ENCODE measurements at places on chromosomes 2 and 18.

DNA sequence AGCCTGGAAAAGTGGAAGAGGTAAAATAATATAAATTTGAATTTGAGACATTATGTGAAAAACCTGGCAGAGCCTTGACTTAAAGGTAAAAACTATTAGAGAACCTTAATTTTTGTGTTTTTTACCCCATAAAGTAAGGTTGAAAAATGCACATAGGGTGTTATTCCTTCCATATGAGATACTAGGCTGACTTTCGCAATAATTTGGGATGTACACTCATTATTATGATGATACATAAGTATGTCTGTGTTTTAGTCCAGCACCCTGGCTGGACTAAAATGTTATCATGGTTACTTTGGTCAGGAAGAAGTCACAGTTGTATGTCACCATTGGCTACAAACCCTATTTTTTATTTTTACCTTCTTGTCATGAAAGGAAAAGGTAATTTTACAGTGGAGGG, 19.8 kb downstream of the NEMP2 start:
- DNase-seq = no peak
- peaks cover 18% of the 10 kb centered on the region for H3K36me3 ChIP-seq
- H3K27me3 ChIP-seq = no peaks in the 10 kb centered on the region
- peaks cover 16% of the 10 kb centered on the region for H3K4me1 ChIP-seq
- no peak overlapping the region for H3K4me3 ChIP-seq
- H3K27ac ChIP-seq = peak overlapping the region; percentile 46

- H3K27ac ChIP-seq = no peak overlapping the region
- peaks cover 2% of the 10 kb centered on the region for H3K36me3 ChIP-seq
- H3K4me3 ChIP-seq = no peak overlapping the region
- no peak for DNase-seq
Measured at GRCh38 chr2:76501641-76502040, 790.9 kb upstream of the GCFC2 start.

DNA sequence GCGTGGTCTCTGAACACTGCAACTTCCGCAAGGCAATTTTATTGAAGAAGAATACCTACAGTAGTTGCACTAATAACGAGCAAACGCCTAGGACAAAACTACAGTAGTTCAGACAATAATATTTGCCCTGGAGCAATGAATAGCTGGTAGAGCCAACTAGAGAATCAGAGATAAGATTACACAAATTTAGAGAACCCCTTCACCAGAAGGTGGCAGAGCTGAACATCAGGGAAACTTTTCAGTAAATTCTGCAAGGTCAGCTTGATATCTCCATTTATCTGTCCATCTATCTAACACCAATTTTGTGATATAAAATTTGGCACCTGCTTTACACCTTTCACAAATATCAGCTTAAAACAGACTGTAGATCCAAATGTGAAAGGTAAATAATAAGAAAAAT, 43.8 kb downstream of the CDH19 start:
- H3K27me3 ChIP-seq = no peaks in the 10 kb centered on the region
- no peak for DNase-seq
- no peaks in the 10 kb centered on the region for H3K4me1 ChIP-seq
- no peak overlapping the region for H3K27ac ChIP-seq

DNA sequence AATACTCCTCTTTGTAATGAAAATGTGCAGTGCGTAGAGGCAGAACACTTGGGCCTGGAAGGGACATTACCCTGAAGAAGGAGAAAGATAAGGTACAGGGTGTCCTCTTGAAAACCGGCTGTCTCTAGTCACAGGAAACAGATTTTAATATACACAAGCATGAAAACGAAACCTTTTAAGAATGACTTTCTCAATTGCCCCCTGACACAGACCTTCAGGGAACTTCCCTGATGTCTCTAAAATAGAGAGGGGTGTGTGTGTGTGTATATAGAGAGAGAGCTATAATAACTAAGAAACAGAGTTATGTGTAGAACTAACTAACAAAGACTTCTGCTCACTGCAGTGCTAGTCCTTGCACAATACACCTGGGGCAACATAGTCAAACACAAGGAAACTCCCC, 780.0 kb downstream of the CNTNAP5 start:
- no peaks in the 10 kb centered on the region for H3K27me3 ChIP-seq
- H3K36me3 ChIP-seq = peaks cover 1% of the 10 kb centered on the region
- no peaks in the 10 kb centered on the region for H3K4me1 ChIP-seq
- H3K4me3 ChIP-seq = no peak overlapping the region
- H3K27ac ChIP-seq = no peak overlapping the region
- DNase-seq = no peak

GRCh38 chr2:189276277-189276676, 96.7 kb upstream of the COL5A2 start:
- H3K27ac ChIP-seq = no peak overlapping the region
- no peaks in the 10 kb centered on the region for H3K36me3 ChIP-seq
- H3K4me3 ChIP-seq = no peak overlapping the region
- H3K4me1 ChIP-seq = no peaks in the 10 kb centered on the region
- no peak for DNase-seq

GRCh38 chr2:200373231-200373630, 66.7 kb downstream of the SPATS2L start:
- H3K4me1 ChIP-seq = peaks cover 20% of the 10 kb centered on the region
- peak overlapping the region; percentile 86 for H3K27ac ChIP-seq
- no peaks in the 10 kb centered on the region for H3K27me3 ChIP-seq

- H3K27ac ChIP-seq = peak overlapping the region; percentile 55
- no peak for DNase-seq
- H3K36me3 ChIP-seq = peaks cover 9% of the 10 kb centered on the region
- H3K4me1 ChIP-seq = peaks cover 47% of the 10 kb centered on the region
- H3K27me3 ChIP-seq = no peaks in the 10 kb centered on the region
Measured at GRCh38 chr2:241269707-241270520, 45.6 kb downstream of the HDLBP start.

- peaks cover 8% of the 10 kb centered on the region for H3K4me1 ChIP-seq
- H3K36me3 ChIP-seq = no peaks in the 10 kb centered on the region
- no peaks in the 10 kb centered on the region for H3K27me3 ChIP-seq
- DNase-seq = no peak
- H3K27ac ChIP-seq = no peak overlapping the region
- no peak overlapping the region for H3K4me3 ChIP-seq
Measured at GRCh38 chr2:160224060-160224459, 24.0 kb upstream of the ITGB6 start.

- no peak overlapping the region for H3K4me3 ChIP-seq
- H3K4me1 ChIP-seq = peaks cover 4% of the 10 kb centered on the region
- H3K27ac ChIP-seq = no peak overlapping the region
- peaks cover 75% of the 10 kb centered on the region for H3K27me3 ChIP-seq
- DNase-seq = no peak
Measured at GRCh38 chr2:88865801-88866371, 174.4 kb downstream of the RPIA start.

DNA sequence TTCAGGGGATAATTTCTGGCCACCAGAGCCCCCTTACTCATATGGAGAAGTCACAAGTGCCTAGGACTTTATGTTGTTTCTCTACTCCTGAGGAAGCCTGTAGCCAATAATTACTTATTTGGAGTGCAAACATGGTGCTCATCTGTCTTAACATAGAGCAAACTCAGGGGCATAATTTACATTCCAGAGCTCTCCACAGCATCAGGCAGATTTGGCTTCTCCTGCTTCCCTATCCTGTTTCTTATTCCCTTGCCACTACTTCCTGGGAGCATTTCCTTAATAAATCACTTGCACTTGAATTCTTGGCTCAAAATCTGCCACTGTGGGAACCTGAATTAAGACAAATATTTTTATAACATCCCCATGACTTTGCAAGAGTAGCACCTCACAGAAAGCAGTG, 960.9 kb downstream of the SOCS6 start:
- H3K4me3 ChIP-seq = no peak overlapping the region
- DNase-seq = no peak
- H3K36me3 ChIP-seq = no peaks in the 10 kb centered on the region
- no peak overlapping the region for H3K27ac ChIP-seq

DNA sequence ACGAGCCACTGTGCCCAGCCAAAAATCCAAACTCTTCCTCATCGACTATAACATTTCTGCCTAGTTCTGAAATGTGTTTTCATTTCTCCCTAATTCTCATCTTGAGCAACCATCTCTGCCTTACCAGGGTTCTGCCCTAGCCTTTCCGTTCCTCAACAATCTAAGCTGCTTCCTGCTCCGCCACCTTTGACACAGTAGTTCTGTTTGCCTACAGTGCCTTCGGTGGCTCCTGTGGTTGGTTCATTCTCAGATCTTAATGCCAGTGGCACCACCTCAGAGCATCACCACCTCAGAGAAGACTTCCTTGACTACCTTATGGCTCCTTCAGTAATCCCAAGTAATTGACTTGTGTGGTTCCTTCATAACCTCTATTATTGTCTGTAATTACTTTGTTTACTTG, 3.8 kb downstream of the SOCS6 start:
- H3K27me3 ChIP-seq = peaks cover 52% of the 10 kb centered on the region
- no peaks in the 10 kb centered on the region for H3K36me3 ChIP-seq
- H3K4me1 ChIP-seq = peaks cover 10% of the 10 kb centered on the region
- H3K4me3 ChIP-seq = no peak overlapping the region
- no peak for DNase-seq
- no peak overlapping the region for H3K27ac ChIP-seq

DNA sequence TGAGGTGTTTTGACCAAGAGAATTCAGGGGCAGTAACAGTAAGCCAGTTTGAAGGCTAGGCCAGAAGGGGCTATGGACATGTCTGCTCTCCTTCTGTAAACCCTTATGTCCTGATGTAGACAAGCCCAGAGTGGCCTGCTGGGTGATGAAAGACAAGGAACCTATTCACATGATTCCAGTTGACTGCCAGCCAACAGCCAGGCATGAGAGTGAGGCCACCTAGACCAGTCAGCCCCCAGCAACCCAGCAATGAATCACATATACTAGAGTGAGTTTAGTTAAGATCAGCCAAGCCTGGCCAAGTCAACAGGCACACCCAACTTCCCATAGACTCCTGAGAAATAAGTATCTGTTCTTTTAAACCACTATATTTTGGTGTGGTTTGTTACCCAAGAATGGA, 1889.7 kb upstream of the CELF4 start:
- no peaks in the 10 kb centered on the region for H3K4me1 ChIP-seq
- no peaks in the 10 kb centered on the region for H3K27me3 ChIP-seq
- peaks cover 2% of the 10 kb centered on the region for H3K36me3 ChIP-seq
- no peak overlapping the region for H3K27ac ChIP-seq
- H3K4me3 ChIP-seq = no peak overlapping the region

- H3K4me3 ChIP-seq = no peak overlapping the region
- H3K27ac ChIP-seq = no peak overlapping the region
- H3K36me3 ChIP-seq = no peaks in the 10 kb centered on the region
- DNase-seq = no peak
Measured at GRCh38 chr2:183242937-183243336, 118.7 kb downstream of the NUP35 start.

DNA sequence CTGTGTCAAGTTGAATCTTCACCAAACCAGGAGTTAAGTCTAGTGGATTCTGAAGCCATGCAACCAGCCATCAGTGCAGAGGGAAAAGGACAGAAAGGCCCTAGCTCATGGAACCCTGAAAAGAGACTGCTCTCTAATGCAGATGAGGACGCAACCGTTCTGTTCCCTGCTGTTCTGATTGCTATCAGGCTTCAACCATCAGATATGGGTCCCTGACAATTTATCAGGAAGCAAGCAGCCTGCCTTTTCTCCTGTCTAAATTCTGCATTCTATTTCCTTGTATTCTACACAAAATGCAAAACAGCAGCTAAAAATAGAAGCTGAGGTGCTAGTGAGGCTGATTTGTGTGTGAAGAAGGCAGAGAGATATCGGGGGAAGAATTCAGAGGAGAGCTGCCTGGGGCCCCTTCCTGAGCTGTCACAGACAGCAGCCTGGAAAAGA, 68.4 kb upstream of the RTN4 start:
- peaks cover 1% of the 10 kb centered on the region for H3K36me3 ChIP-seq
- no peak overlapping the region for H3K27ac ChIP-seq
- no peak for DNase-seq
- no peak overlapping the region for H3K4me3 ChIP-seq
- no peaks in the 10 kb centered on the region for H3K27me3 ChIP-seq
- H3K4me1 ChIP-seq = no peaks in the 10 kb centered on the region

GRCh38 chr18:42028247-42028832, 73.3 kb downstream of the PIK3C3 start:
- no peak for DNase-seq
- no peak overlapping the region for H3K4me3 ChIP-seq
- peaks cover 25% of the 10 kb centered on the region for H3K36me3 ChIP-seq

- no peaks in the 10 kb centered on the region for H3K4me1 ChIP-seq
- DNase-seq = no peak
- H3K27me3 ChIP-seq = no peaks in the 10 kb centered on the region
- no peak within 1 kb of the TSS for H3K4me3 ChIP-seq
Measured at GRCh38 chr2:165203689-165204559, at the start of gene SCN3A. Gene SCN3A (minus strand): TSS chr2:165204050. CDS start chr2:165176394, 27,656 bp downstream.

- no peaks in the 10 kb centered on the region for H3K36me3 ChIP-seq
- no peak for DNase-seq
- H3K27me3 ChIP-seq = no peaks in the 10 kb centered on the region
- no peak overlapping the region for H3K4me3 ChIP-seq
- H3K4me1 ChIP-seq = no peaks in the 10 kb centered on the region
Measured at GRCh38 chr2:4139316-4139715, 435.9 kb downstream of the DCDC2C start.

- DNase-seq = no peak
- H3K36me3 ChIP-seq = no peaks in the 10 kb centered on the region
- no peaks in the 10 kb centered on the region for H3K4me1 ChIP-seq
Measured at GRCh38 chr2:172415865-172416183, 11.6 kb upstream of the ITGA6 start.

- no peak overlapping the region for H3K4me3 ChIP-seq
- H3K27me3 ChIP-seq = peaks cover 3% of the 10 kb centered on the region
- no peak overlapping the region for H3K27ac ChIP-seq
- H3K4me1 ChIP-seq = no peaks in the 10 kb centered on the region
Measured at GRCh38 chr18:35178260-35178659, 62.6 kb upstream of the ZNF397 start.

GRCh38 chr18:48310999-48311398, 98.2 kb downstream of the ZBTB7C start:
- no peaks in the 10 kb centered on the region for H3K27me3 ChIP-seq
- H3K4me3 ChIP-seq = no peak overlapping the region
- no peak for DNase-seq
- H3K4me1 ChIP-seq = no peaks in the 10 kb centered on the region

DNA sequence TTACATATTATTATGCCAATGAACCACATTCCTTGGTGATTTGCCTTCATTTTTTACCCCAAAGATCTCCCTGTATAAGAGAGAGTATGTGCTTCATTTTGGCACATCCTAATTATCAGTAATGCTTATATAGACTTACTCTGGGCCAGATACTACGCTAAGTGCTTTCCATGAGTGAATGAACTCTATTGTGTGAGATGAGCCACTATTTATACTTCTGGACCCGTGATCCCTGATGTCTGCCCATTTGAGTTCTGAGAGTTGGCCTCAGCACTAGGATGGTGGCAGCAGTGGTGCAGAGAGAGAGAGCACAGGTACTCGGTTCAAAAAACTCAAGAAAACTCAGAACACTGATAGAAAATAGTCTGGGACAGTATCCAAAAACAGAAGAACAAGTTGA, 17.4 kb upstream of the KCMF1 start:
- no peak overlapping the region for H3K27ac ChIP-seq
- H3K27me3 ChIP-seq = no peaks in the 10 kb centered on the region
- peaks cover 12% of the 10 kb centered on the region for H3K4me1 ChIP-seq
- DNase-seq = no peak
- no peaks in the 10 kb centered on the region for H3K36me3 ChIP-seq
- H3K4me3 ChIP-seq = no peak overlapping the region
